ENCODE measurements at places on chromosomes 2 and 18.

DNA sequence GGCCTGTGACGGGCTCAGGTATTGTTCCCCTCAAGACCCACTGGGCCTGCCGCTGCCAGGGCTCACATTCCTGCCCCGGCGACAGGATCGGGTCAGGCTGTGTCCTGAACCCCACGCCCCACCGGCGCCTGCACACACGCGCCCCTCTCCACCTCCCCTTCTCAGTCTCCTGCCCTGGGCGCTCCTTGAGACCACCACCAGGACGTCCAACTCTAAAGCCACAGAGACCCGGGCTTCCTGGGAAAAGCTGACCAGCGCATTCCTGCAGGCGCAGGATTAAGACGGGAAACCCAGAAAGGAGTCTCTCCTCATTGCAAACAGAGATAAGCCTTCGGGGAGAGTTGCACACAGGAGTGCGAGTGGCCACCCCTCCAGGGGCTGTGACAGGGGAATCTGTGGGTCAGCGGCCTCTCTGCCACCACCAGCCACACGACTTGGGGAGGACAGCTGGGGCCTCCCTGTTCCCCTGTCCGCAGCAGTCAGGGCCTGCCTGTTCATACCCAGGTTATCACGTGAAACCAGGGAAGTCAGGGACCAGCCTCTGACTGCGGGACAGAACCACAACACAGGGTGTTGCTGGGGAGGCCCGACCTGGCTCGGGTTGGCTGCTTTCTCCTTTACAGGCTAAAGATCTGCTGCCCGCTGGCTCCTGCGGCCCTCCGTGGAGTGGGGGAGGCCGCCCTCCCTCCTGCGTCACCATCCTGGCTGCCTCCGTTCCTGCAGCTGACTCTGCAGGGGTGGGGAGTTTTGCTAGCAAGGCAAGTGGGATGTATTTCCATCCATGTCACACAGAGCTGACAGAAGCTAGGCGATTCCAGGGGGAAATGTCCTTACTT is 88.8 kb downstream of the ZCCHC2 start:
- peak; percentile 78 for DNase-seq

GRCh38 chr2:127096718-127097470 is 10.1 kb downstream of the BIN1 start:
- DNase-seq, result no peak

GRCh38 chr2:166239548-166239947 is 111.7 kb upstream of the SCN1A start:
- no peak for DNase-seq

DNA sequence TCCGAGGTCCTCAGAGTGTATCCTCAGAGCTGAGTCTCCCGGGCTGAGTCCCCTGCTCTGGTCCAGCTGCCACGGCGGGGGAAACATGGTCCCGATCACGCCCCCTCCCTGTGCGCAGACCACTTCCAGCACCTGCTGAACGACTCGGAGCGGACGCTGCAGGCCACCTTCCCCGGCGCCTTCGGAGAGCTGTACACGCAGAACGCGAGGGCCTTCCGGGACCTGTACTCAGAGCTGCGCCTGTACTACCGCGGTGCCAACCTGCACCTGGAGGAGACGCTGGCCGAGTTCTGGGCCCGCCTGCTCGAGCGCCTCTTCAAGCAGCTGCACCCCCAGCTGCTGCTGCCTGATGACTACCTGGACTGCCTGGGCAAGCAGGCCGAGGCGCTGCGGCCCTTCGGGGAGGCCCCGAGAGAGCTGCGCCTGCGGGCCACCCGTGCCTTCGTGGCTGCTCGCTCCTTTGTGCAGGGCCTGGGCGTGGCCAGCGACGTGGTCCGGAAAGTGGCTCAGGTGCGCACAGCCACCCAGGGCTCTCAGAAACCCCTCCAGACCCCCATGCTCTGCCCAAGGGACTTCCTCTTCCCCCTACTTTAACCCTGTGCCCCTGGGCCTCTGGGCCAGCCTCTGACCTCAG is 26.7 kb downstream of the GPC1 start:
- DNase-seq, result no peak

- DNase-seq, result peak; percentile 10
Measured at GRCh38 chr2:229901819-229902218, 20.0 kb downstream of the TRIP12 start.

DNA sequence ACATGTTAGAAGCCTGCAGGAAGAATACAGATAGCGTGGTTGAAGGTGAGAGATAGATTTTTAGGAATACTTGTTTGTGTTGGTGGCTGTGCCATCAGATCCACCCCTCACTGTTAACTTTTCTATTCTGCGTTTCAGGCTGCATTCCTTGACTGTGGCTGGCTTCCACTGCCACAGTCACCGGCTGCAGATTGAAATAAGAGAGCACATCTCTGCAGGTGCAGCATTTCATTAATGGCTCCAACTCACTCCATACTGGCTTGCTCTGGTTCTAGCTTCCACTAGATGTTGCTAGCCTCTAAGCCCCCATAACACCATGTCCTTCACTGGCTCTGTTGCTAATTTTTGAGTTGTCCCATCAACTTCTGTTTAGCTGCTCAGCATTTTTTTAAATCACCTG is 286.5 kb downstream of the CPS1 start:
- no peak for DNase-seq

DNA sequence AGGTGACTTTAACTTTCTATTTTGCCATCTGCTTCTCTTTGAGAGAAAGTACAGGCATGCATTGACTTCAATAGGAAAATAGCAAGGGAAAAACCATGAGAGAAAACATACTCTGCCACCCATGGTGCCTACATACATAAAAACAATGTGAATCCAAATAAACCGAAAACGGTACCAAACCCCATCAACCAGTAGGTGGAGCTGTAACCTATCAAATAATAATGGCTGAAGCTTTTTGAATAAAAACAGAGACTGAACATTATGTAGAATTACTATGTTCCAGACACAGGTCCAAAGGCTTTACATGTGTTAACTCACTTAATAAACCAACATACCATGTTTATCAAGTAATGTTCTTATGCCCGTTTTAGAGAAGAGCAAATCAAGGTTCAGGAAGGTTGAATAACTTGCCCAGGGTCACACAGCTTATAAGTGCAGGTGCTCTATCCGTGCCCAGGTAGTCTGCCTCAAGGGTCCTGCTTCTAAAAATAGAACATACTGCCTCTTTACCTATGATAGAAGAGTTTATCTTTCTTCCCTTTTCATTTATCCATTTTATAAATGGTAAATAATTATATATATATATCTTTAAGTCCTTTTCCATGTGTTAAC is 293.9 kb upstream of the SYT4 start:
- DNase-seq, result peak; percentile 82
